ENCODE measurements at places on chromosomes 13 and 19.

- DNase-seq: no peak
Measured at GRCh38 chr13:45073809-45074208, 46.5 kb upstream of the GTF2F2 start.

DNA sequence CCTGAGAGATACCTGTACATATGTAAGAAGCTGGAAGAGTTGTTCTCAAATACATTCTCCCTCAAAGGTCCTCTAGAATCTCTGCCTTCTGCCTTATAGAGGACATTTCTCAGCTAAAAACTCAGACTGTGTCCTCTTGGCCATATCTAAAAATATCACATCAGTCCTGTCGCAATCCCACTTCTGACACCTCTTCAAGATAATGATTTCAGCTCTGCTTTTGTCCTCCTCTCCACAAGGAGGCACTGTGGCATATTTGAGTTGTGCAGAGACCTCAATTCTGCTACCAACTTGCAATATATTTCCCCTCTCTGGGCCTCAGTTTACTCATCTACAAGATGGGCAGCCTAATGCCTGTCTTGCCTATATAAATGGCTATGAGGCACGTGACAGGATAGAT, 16.6 kb downstream of the ADAMTS10 start:
- DNase-seq: no peak

- DNase-seq: no peak
Measured at GRCh38 chr13:39401046-39401705, 201.8 kb downstream of the LHFPL6 start.

DNA sequence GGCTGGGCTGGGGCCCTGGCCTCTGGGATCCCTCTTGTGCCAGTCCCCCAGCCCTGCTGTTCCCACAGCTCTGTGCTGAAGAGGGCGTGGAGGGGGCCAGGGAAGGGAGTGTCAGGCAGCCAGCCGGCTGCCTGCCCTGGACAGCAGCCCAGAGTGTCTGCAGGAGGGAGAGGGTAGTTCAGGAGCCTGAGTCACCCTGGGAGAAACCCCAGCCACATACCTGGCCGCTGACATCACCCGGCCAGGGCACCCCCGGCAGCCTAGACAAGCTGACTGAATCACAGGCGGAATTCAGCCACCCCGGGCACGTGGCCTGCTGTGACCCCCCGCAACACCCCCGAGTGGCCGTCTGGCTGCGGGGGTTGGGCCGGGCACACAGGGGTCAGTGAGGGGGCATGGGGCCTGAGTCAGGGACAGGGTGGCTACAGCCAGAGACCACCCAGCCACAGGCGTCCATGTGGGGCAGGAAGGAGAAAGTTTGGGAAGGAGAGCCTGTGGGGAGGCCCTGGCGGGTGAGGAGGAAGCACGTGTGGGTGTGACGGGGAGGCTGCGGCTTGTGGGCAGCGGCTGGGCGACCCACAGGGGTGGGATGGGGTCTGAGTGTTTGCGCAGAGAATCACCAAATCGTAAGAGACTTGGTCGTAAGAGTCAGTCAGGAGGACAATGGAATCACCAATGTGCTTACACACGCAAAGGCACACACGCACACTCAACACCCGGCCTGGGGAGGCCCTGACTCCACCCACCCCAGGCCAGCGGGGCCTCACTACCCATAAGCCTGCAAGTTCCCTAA, 11.9 kb upstream of the FOSB start:
- DNase-seq: peak; percentile 99

GRCh38 chr19:31064491-31064890, 284.7 kb downstream of the TSHZ3 start:
- peak; percentile 37 for DNase-seq

DNA sequence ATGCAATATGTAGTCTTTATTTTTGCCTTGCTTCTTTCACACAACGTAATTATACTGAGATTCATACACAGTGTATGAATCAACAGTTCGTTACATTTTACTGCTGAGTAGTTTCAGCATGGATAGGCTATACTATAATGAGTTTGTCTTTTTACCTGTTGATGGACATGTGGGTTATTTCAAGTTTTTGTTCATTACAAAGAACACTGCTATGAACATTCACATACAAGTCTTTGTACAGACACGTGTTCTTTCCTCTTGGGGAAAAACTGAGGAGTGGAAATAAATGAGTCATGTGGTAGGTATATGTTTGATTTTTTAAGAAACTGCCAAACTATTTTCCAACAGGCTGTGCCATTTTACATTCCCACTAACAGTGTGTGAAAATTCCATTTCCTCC, 35.1 kb downstream of the ENOX1 start:
- DNase-seq: peak; percentile 35

DNA sequence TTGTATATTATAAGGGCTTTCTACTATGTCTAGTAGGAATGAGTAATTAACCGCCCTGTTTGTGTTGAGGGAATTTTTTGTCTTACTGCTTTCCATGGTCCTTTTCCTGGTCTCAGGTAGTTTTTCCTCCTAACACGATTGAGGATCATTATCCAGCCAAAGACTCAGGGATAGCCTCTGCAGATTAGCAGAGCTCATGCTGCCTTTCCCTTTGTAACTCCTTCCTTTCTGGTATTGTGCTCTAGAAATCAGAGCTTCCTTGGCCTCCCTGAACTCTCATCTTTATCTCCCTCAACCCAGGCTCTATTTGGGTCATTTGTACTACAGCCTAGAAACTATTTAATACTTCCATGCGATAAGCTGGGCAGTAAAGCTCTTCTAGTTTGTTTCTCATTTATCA, 142.1 kb downstream of the PDS5B start:
- DNase-seq: no peak

GRCh38 chr13:21216332-21216731, 39.9 kb downstream of the MRPL57 start:
- no peak for DNase-seq

DNA sequence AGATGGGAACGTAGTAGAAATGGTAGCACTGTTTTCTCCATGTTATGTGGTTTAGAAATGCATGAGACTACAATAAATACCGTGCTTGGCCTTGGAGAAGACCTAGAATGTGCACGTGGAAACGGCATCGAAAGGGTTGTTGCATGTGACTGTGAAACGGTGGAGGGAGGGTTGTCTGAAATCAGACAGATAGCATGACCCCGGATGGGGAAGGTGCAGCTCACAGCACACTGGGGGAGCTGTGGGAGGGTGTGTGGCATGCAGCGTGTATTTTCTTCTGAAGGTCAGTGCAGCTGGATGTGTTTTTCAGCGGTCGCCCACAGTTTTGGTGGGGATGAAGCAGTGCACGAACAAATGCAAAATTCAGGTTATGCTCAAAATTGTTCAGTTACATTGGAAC, 63.4 kb downstream of the CELF5 start:
- DNase-seq: no peak

DNA sequence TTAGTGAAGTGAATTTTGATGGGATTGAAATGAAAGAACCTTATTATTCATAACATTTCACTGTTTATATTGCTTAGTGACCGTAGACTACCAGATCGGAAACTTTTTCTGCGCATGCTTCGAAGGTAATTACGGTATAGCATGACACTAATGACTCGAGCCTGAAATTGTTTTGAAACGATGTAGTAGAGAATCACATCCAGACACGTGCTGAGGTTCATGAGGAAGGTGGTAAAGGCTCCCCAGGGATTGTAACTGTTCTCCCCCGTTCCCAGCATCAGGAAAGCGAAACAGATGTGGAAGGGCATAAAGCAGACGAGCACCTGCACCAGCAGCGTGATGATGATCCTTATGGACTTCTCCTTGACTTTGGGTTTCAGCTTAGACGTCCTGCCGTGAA, 3.3 kb downstream of the GPR18 start:
- DNase-seq: peak; percentile 11

GRCh38 chr13:34833562-34834182, 108.4 kb upstream of the NBEA start:
- DNase-seq: peak; percentile 39

- DNase-seq: peak; percentile 93
Measured at GRCh38 chr19:7159105-7159933, 89.8 kb downstream of the ZNF557 start.

GRCh38 chr19:17035842-17036424, 9.3 kb upstream of the CPAMD8 start:
- no peak for DNase-seq

DNA sequence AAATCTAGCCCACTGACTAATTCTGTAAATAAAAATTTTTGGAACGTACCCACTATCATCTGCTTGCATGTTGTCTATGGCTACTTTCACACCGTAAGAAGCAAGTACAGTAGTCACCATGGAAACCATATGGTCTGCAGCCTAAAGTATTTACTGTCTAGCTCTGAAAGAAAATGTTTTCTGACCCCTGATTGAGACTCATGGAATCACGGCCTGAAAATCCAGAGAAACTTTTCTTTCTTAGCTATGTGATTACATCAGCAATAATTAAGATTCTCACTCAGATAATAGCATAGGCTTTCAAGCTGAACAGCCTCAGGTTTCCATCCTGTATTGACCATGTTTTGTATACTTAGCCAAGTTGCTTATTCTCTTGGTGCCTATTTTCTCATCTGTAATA, 264.6 kb downstream of the NHLRC3 start:
- peak; percentile 3 for DNase-seq
